ENCODE measurements at places on chromosomes 3 and 15. TPM values are rescaled to one million over a fixed set of nuclear protein-coding genes. Genes with fewer than 3 reads are reported as not detected.

TMEM207 gene
- not detected for total RNA-seq

DNA sequence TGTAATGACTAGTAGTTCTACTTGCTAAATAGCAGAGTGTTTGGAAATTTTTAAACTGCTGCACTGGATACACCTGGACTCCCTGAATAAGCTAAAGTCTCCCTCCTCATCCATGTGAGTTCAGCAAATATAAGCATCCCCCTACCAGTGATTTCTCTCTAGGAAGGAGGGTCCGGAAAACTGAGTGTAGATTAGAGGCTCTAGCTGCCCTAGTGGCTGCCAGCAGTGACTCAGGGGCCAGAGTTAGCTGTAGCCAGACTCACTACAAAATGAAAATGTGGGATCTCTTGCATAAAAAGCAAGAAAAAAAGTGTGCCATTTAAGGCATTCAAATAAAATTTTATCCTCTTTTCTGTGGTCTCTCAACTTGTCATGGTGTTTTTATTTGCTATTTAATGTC is 485.0 kb upstream of the ATP11B start:
- DNase-seq: no peak

EPHB1 gene
- not detected for total RNA-seq

DNA sequence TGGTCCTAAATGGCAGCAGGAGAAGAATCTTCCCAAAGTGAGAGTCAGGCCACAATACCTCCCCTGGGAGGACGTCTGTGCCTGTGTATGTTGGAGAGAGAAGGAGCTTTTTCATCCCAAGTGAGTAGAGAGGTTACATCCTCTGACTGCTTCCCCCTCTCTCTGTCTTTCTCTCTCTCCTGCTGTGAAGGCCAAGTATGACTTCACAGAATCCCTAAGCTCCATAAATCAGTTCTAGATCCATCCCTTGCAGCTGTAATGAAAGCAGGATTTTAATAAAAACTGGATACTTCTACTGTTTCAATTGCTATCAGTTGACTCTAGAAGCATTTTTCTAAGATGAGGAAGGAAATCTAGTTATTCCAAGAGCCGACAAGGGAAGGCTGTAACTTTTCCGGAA is 389.1 kb upstream of the PROK2 start:
- no peak for DNase-seq

DNA sequence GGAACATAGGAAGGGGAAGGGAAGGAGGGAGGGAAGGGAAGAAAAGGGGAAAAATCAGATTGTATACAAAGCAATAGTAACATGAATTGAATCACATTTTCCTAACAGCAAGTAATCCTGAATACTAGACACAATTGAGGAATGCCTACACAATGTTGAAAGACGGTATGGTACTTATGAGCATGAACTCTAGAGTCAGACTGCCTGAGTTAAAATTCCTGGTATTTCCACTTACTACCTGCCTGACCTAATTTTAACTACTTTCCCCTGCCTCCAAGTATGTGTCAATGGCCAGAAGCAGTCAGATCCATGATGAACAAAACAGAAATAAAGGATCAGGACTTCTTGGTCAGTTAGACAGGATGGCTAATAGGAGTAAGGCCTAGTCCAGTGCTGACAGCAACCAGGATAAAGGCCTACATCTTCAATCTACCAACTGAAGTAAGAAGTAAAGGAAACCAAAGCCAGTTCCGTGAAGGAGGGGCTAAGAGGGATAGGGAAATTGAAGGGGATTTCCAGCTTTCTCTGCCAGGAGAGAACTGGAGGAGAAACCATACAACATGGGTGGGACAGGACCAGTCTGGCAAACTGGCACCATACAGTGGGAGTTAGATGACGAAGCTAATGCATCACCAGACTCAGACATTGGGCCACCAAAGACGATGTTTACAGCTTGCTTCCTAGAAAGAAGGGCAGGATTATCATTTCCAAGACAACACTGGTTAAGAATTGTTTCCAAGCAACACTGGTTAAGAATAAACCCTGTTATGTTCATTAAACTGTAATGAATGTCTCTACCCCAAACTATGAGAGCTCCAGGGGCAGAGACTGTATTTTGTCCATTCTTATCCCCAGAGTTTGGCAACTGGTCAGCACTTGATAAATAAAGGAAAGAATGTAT is 151.6 kb upstream of the UBE2E2 start:
- no peak for DNase-seq

- DNase-seq: no peak
Observed at GRCh38 chr3:114329823-114330222, 36.0 kb downstream of the TIGIT start.

- DNase-seq: no peak
Observed at GRCh38 chr3:70970171-70970570, 613.4 kb downstream of the FOXP1 start.

- DNase-seq: peak; percentile 33
Observed at GRCh38 chr3:46378426-46378942, 7.7 kb downstream of the CCR5 start.

DNA sequence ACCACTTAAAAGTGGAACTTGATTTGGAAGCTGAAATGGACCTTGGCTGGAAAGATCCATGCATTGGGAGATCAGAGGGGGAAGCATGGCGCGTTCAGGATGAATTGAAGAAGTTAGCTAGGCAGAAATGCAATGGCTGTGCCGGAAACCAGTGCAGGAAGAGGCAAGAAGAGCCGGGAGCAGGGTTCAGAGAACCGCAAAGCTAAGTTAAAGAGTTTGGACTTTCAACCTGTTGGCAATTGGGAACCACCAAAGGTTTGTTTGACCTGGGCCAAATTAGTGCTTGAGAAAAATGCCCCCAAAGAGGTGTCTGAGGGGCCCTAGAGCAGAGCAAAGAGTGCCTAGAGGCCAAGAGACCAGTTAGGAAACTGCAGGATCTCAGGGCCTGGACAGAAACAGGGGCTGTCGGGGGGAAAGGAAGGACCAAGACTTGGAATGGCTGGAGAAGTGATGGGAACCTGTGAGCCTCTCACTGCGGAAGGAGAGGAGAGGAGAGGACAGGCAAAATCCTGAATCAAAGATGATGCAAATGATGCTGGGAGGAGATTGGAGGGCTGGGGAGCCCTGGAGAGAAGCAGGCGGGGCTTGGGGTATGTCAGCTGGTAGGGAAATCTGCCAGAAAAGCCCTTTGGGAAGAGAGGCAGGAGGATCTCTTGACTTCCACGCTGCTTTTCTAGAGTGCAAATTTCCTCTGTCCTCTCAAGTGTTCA is 49.3 kb downstream of the FAM174B start:
- DNase-seq: no peak

- DNase-seq: no peak
Observed at GRCh38 chr3:113169891-113170452, 41.4 kb upstream of the BOC start.

SEMA3G gene
- total RNA-seq: not detected

DNA sequence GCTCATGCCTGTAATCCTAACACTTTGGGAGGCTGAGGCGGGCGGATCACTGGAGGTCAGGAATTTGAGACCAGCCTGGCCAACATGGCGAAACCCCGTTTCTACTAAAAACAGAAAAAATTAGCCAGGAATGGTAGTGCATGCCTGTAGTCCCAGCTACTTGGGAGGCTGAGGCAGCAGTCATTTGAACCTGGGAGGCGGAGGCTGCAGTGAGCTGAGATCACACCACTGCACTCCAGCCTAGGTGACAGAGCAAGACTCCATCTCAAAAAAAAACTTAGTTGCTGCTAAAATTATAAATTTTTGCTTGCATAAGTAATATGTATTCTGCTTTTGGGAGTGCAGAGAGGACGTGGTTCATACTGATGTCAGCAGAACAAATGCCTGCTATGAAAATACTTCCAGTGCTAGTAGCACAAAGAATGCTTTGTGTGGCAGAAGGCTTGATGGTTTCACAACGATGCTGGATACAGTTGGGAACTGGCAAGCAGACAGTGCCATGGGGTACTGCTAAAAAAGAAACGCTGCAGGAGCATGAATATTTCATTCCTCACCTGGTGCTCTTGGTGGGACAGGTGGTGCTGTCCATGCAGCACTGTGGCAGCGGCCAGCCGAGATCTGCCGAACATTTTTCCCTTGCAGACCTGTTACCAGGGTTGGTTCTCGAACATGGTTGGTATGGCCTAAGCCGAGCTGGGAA is 31.1 kb downstream of the FBXL22 start:
- DNase-seq: no peak

ACKR2 gene
- total RNA-seq: 0.45 TPM

DNA sequence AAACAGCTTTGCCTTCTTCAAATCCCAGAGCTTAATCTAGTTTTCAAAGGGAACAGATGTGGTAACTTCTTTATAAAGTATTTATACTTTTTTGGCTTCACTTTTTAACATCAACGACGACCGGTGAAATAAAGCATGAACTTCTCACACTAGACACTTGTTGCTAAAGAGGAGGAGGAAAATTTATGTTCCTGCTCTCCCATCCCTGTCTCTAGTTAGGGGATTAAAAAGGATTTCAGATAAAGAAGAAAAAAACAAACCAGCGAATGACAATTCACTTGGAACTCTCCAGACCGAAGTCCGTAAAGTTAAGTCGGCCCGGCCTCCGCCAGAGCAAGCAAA is 672 bp downstream of the NEDD4 start:
- DNase-seq: no peak

GRCh38 chr3:94115482-94115881 is 52.6 kb downstream of the NSUN3 start:
- DNase-seq: no peak

- DNase-seq: no peak
Observed at GRCh38 chr3:143307613-143308183, 188.1 kb downstream of the CHST2 start.
